ENCODE measurements at places on chromosomes 12 and 14.
A peak's percentile ranks its signal among the peaks of the same experiment; 100 is the strongest.

DNA sequence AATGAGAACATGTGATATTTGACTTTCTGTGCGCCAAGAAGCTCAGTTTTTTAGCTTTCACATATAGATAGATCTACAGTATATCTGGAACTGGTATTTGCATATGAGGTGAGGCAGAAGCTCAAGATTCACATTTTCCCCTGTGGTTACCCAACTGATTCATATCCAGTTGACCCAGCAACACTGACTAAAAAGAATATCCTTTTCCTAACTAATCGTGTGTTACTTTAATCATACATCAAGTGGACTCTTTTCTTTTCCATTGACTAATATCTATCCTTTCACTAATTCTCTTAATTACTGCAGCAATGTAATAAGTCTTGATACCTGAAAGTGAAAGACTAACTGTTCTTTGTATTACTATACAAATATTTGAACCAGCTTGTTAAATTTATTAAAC lies 236.1 kb downstream of the AEBP2 start:
- no peak for DNase-seq

DNA sequence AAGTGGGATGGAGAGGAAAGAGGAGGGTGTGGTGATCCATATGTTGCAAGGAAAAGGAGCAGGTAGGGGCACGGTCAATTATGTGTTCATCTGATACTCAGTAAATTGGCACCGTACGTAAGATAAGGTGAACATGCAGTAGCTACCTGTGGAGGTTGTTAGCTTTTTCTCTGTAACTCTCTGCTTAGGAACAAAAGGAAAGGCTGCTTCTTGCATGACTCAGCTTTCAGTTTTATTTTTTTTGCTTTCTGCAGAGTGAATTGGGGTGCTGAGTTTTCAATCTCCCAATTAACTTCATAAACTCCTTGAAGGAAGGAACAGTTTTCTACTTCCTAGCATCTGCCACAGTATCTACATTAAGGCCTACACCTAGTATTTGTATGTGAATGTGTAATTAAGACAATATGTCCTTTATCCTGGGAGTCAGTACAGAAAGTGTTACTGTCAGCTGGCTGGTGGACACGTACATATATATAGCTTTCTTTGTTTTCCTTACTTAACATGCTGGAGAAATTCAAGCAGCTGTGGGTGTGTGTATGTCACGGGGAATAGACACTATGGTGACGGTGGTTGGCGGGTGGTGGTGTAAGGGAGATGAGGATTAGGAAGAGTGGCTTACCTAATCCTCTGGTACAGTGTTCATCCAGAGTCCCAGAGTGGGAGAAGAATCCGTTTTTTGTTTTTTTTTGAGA lies 40.1 kb upstream of the WNK1 start:
- no peak for DNase-seq

DNA sequence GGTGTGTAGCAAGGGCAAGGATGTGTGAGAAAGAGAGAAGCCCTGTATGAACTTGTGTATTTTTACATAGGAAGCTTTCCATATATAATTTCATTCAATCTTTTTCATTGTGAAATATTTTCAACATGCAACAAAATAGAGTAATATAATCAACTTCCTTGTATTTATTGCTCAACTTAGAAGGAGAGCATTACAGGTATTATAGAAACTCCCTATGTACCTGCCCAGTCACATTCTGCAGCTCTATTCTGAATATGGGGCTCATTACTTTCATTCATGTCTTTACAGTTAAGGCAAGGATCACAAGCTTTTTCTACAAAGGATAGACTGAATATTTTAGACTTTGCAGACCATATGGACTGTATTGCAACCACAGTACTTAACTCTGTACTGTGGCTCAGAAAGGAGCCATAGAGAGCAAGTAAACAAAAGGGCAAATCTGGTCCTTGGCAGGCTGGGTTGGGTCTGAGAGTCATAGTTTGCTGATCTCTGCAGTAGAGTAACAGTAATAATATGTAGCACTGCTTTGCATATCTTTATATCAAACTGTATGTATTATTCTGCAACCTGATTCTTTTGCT lies 11.3 kb downstream of the NR1H4 start:
- DNase-seq, result no peak

DNA sequence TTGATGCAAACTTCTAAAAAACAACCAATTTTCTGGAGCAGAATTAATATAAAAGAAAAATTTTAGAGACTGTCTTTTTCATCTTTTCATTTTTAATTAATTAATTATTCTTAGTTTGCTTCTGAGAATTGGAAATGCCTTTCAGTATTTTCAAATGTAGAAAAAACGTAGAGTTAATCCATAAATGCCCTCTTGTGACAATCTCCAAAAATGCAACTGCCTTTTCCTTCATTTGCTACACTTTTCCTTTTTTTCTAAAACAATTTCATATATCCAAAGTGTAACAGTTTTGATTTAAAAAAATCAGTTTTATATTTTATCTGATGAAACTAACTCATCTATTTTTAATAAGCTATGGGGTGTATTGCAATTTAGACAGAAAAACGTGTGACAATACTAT lies 409.3 kb downstream of the PRKD1 start:
- no peak for DNase-seq

DNA sequence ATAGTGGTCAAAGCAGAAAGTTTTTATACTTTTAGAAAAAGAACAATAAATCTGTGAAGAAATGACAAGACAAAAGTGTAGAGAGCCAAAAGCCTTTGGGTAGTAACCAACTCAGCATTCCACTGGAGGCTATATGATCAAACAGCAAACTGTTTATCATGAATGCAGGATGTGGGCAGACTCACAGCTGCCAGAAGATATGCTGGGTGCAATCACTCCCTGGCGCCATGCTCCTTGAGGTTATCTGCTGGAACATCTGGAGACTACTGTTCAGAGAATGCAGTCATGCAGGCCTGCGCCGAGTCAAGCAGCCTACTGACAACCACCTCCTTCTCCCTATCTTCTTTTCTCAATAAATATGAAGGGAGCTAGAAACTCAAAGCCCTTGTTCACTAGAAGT lies 49.0 kb upstream of the SLC8A3 start:
- DNase-seq, result no peak

DNA sequence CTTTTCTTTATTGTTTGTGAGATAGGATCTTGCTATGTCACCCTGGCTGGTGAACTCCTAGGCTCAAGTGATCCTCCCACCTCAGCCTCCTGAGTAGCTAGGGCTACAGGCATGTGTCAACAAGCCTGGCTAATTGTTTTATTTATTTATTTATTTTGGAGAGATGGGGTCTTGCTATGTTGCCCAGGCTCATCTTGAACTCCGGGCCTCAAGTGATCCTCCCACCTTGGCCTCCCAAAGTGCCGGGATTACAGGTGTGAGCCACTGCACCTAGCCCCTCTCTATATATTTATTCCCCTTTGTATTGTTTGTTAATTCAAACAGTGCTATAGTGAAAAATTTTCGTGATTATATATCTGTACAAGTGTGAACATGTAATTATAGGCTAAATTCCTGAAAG lies 123.3 kb downstream of the DAAM1 start:
- no peak for DNase-seq

GRCh38 chr12:54991161-54991990 lies 6.8 kb upstream of the TESPA1 start:
- no peak for DNase-seq

DNA sequence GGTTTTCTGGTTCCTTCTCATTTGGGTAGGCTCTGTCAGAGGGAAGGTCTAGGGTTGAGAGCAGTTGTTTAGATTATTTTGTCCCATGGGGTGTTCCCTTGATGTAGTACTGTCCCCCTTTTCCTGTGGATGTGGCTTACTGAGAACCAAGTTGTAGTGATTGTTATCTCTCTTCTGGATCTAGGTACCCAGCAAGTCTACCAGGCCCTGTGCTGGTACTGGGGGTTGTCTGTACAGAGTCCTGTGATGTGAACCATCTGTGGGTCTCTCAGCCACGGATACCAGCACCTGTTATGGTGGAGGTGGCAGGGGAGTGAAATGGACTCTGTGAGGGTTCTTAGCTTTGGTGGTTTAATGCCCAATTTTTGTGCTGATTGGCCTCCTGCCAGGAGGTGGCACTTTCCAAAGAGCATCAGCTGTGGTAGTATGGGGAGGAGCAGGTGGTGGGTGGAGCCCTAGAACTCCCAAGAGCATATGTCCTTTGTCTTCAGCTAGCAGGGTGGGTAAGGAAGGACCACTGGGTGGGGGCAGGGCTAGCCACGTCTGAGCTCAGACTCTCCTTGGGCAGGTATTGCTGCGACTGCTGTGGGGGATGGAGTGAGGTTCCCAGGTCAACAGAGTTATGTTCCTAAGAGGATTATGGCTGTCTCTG lies 179.3 kb upstream of the BTG1 start:
- no peak for DNase-seq

DNA sequence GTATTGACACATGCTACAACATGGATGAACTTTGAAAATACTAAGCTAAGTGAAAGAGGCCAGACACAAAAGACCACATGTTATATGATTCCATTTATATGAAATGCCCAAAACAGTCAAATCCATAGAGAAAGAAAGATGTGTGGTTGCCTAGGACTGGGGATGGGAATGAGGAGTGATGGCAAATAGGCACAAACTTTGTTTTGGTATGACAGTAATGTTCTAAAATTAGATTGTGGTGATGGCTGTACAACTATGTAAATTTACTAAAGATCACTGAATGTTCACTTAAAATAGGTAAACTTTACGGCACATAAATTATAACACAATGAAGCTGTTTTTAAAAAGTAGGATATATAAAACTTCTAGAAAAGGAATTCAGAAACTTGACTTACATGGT lies 41.7 kb downstream of the PPP1R13B start:
- no peak for DNase-seq

GRCh38 chr12:131865180-131865875 lies 29.1 kb upstream of the ULK1 start:
- DNase-seq, result no peak

DNA sequence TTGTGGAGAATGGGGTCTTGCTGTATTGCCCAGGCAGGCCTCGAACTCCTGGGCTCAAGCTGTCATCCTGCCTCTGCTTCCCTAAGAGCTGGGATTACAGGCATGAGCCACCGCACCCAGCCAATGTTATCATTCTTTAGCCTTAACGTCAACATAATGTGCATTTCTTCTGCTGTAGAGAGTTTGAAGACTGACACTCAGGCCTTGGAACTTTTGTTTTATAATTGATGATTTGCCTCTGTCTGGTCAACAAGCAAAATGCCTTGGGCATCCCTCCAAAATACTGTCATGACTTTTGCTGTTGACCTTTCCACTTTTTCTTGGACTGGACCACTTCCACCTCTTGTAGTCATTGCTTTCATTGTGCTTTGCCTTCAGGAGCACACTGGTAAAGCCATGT lies 29.0 kb downstream of the FAM234B start:
- DNase-seq, result no peak

GRCh38 chr14:92846162-92846897 lies 52.2 kb downstream of the GOLGA5 start:
- DNase-seq, result no peak

DNA sequence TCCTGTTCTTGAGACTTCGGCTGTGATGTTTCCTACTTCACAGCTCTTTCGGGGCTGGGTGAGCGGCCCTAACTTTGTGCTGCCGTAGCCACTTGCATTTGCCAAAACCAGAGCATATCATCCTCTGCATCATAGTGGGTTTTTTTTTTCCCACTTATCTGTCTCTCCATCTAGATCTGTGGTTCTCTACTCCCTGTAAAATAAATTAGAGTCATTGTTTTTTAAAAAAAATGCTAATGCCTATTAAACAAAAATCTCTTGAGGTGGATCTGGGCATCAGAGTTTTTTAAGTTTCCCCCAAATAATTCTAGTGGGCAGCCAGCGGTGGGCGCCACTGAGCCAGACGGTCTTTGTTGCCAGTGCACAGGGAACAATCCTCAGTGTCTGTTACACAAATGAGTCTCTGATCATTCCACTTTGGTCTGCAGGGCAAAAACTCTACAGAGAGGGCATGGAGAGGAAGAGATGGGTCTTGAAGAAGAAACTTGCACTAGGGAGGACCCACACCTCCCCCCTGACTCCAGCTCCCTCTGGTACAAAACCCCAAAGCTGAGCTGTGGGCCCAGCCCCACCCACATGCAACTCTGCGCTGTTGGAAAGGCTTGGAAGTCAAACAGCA lies 62.4 kb upstream of the BCL2L14 start:
- no peak for DNase-seq

GRCh38 chr14:101810897-101811621 lies 49.5 kb downstream of the PPP2R5C start:
- no peak for DNase-seq

- DNase-seq, result no peak
Observed at GRCh38 chr12:131892711-131893604, 1.5 kb upstream of the ULK1 start.

GRCh38 chr12:124188561-124189405 lies 106.1 kb upstream of the RFLNA start:
- no peak for DNase-seq

- DNase-seq, result no peak
Observed at GRCh38 chr12:105955976-105956375, 182.8 kb downstream of the NUAK1 start.

- DNase-seq, result no peak
Observed at GRCh38 chr14:90495357-90496276, 98.8 kb downstream of the CALM1 start.

DNA sequence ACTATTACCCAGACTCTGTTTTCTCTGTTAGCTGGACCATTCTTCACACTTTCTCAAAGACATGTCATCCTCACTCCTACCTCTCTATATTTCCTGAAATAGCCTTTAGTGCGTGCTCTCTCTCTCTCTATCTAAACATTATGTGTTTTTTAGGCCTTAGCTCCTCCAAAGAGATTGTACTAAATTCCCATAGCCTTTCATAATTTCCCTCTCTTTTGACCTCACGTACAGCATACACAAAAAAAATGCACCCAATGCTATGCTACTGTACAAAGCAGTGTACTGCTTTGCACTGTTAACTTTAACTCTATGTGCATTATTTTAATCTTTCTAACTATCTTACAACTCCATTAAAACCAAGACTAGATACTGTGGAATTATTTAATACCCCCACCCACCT lies 288.4 kb downstream of the DAD1 start:
- DNase-seq, result no peak

GRCh38 chr12:21354641-21355040 lies 18.1 kb upstream of the IAPP start:
- no peak for DNase-seq

DNA sequence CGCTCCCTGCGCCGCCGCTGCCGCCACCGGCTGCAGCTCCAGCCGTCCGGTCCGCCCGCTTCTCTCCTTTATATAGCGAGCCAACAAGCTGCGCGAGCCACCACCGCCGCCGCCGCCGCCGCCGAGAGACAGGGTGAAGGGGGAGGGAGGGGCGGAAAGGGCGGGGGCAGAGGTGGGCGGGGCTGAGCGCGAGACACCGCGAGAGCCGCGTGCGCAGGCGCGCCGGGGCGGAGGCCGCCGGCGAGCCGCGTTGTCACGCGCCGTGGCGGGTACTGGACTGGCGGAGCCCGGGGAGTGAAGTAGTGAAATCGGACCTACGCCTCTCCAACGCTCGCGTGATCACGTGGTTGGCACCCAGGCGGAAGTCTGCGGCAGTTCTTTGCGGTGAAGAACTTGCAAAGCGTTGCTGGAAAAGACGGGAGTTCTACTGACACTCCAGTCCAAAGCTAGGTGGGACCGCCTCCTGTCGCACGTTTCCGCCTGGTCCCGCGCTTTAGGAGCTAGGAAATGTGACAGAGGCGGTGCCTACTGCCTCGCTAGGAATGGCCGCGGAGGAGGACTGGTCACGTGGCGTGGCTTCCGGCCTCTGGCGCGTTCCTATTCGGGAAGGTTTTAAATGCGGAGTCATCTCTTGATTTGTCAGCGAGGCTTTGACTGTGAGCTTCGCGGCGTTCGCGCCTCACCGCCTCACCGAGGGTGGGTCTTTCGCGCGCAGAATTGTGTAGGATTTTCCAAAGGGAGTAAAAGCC lies at the start of gene GTF2A1:
Gene GTF2A1, minus strand, starts transcription at position 130 of the 749 bp plus-strand sequence. CDS start 441 bp downstream, outside the sequence.
- peak; percentile 95 for DNase-seq

GRCh38 chr12:80317307-80317706 lies 126.7 kb upstream of the PTPRQ start:
- no peak for DNase-seq

All from activated T-helper 1 cell treated with anti-CD3 and anti-CD28 coated beads, Interleukin-2, amount 50 U/mL, for 16 hours (primary cell).